Caki2 (cell line): ENCODE measurements at places on chromosomes 13 and 19.

GRCh38 chr19:10505583-10506229 is 2.5 kb upstream of the KEAP1 start:
- no peak for DNase-seq

DNA sequence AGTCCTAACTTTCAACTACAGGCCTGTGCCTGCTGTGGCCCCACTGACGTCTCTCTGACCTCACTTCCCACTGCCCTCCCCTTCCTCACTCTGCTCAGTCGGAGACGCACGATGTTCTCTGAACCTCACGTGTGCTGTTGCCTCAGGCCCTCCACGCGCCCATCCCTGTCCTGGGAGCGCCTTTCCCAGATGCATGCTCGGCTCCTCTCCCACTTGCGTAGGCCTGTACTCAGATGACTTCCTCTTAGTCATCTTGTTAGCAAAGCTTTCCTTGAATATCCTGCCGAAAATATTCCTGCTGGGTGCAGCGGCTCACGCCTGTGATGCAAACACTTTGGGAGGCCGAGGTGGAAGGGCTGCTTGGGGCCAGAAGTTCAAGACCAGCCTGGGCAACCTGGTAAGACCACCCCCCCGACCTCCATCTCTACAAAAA is 9.3 kb upstream of the SYT5 start:
- peak; percentile 96 for DNase-seq

GRCh38 chr19:10920781-10921180 is 7.7 kb downstream of the YIPF2 start:
- DNase-seq = no peak

DNA sequence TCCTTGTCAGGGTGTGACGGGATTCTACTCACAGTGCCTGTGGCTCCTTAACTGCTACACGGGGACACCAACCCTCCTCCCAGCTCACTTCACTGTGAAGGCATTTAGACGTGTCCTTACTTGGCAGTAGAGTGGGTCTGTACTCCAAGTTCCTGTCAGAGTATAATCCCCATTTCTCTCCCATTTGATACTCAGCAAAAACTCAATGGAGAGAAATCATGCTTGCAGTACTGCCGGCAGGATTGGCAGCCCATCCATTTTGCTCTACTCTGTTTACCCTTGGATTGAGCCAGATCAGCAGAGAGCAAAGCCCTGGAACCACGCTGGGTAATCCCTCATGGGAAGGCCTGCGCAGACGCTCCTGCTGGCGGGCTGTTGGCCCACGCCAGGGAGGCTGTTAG is 28.9 kb downstream of the ARL11 start:
- no peak for DNase-seq

DNA sequence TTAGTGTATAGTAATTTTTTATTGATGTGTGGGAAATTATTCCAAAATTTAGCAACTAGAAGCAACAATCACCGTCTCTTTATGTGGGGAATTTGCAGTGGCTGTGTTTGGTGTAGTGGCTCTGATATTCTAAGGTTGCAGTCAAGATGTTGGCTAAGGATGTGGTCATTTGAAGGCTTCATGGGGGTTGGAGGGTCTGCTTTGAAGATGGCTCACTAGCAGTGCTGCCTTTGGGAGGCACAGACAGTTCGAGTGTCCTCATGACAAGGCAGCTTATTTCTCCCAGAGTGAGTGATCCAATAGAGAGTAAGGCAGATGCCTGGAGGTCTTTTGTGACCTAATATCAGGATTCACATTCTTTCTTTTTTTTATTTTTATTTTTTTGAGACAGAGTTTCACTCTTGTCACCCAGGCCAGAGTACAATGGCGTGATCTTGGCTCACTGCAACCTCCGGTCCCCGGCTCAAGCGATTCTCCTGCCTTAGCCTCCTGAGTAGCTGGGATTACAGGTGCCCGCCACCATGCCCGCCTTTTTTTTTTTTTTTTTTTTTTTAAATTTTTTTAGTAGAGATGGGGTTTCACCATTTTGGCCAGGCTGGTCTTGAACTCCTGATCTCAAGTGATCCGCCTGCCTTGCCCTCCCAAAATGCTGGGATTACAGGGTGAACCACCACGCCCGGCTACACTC is 8.7 kb downstream of the GPI start:
- no peak for DNase-seq

- no peak for DNase-seq
Measured at GRCh38 chr13:112934078-112934477, 34.9 kb upstream of the MCF2L start.

DNA sequence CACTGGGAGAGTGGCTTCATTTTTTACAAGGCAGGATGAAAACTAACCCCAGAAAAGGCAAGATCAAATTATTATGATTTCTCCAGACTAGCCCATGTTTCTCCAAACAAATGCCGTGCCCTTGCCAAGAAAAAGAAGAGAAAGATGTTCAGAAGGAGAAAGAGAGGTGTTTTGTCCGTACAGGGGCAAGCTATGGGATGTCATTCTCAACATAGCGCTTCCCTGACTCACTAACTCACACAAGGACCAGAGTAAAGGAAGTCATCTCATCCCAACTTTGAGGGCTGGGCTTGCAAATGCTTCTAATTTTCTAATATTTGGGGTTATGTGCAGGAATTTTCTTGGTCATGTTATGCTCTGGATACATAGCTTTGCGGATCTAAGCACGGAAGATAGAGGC is 224.2 kb upstream of the MAB21L1 start:
- no peak for DNase-seq

DNA sequence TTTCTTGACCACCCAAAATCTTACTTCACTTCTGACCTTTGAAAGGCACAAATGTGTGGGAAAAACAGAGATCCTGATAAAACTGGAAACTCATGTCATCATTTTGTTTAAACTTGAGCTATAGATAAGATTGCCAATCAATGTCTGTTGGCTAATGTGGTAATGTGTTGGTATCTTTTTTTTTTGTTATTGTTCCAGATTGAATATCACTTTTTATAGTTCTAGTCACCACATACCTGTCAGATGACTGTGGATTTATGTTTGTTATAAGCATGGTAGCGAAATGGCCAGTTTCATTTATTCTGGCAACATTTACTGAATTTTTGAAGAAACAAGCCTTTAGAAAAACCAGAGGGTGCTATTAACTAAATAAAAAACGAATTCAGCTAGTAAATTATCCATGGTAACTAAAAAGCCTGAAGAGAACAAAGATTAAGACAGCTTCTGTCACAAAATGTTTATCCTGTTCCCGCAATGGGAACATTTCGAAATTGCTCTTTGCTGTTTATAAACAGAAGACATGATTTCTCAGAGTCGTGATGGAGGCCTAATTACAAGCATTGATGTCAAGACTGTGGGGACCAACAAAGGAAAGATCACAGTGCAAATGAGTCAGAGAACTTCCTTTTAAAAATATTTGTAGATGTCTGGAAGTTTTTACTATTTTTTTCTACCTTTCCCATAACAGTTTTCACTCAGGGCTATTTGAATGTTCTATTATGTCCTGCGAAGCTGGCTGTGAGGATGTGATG is 82.9 kb upstream of the POSTN start:
- no peak for DNase-seq

GRCh38 chr19:44401139-44402115 is at the start of gene ZNF285:
Gene ZNF285 (minus strand): TSS chr19:44401608. CDS start chr19:44397213, 4,395 bp downstream.
- peak; percentile 93 for DNase-seq

DNA sequence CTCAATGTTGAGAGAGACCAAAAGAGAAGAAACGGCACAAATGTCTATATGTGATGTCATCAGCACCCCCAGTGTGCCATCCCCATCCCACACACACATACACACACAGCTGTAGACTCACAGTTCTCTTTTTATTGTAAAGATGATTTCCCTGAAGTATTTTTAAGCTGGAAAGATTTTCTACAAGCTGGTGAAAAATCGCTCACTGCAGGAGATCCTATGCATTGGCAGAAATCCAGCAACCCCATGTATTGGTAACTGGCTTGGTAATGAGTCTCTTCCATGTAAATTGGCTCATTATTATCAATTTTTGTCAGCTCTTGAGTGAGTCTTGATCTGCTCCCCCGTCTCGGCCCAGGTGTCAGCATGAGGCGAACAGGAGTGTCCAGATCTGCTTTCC is 107.1 kb upstream of the UQCRFS1 start:
- no peak for DNase-seq

- DNase-seq = no peak
Measured at GRCh38 chr13:94701313-94702180, 10.8 kb downstream of the SOX21 start.
